ENCODE measurements at places on chromosomes 4 and X.

DNA sequence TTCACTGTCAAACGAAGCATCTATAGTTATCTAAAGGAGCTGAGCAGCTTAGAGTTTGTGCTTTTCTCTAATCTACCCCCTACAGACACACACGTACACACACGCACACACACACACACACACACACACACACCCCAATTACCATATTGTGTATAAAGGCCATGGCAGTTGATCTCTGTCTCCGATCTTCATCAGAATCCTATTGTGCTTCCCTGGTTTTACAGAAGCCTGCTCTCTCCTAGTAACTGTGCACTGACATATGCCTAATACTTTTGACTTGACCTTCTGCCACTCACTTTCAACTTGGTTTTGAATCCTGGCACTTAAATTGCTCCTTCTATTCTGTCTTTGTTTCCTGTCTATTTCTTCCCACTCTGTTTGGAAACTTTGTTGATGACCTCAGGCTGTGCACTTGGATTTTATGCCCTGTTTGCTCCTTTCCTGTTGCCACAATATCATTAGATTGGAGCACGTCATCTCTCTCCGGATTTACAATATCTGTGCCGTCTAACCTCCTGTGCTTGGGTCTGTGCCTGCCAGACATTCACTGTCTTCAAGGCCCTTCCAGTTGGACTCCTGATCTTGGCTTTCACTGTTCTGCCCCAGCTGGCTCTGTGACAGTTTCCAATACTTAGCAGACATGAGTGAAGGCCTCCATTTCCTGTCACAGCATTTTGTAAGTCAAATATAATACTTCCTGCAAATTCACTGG, 928.1 kb downstream of the FAT4 start:
- no peak for DNase-seq

- no peak for DNase-seq
Measured at GRCh38 chr4:10140866-10141759, 24.5 kb upstream of the WDR1 start.

- peak; percentile 53 for DNase-seq
Measured at GRCh38 chr4:145613566-145614232, 5.5 kb upstream of the MMAA start.

DNA sequence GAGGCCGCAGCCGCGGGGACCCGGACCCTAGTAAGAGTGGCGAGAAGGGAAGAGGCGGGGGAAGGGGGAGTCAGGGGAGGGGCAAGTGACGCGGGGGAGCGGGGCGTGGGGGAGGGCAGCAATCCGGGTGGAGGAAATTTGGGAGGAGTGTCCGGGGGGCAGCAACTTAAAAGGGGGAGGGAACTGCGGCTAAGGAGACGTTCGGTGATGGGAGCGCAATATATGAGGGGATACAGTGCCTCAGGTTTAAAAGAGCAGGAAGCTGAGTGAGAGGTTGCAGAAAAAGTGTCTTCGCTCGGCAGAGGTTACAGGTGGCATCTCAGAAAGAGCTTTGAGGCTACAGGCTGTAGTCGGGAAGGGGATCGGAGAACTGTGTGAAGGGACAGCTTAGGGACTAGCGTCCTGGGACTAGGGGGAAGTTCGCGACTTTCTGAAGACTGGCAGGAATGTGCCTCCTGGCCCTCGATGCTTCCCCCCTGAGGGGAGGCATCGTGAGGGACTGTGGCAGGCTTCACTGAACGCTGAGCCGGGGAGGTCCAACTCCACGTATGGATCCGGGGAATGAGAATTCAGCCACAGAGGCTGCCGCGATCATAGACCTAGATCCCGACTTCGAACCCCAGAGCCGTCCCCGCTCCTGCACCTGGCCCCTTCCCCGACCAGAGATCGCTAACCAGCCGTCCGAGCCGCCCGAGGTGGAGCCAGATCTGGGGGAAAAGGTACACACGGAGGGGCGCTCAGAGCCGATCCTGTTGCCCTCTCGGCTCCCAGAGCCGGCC, 519 bp downstream of the FOXO4 start:
- DNase-seq: peak; percentile 23

DNA sequence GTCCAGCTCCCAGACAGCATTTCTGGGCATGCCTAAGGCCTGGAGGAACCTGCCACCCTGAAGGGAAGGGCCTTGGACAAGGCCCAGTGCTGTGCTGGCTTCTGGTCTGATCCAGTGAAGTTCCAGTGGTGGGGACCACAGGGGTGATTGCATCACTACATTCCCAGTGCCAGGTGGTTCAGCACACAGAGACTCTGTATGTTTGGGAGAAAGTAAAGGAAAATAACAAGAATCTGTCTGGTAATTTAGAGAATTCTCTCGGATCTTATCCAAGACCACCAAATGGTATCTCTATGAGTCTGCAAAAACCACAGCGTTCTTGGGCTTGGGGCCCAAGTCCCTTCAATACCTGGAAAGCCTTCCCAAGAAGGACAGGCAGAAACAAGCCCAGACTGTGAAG, 131.8 kb upstream of the MAD2L1 start:
- no peak for DNase-seq

DNA sequence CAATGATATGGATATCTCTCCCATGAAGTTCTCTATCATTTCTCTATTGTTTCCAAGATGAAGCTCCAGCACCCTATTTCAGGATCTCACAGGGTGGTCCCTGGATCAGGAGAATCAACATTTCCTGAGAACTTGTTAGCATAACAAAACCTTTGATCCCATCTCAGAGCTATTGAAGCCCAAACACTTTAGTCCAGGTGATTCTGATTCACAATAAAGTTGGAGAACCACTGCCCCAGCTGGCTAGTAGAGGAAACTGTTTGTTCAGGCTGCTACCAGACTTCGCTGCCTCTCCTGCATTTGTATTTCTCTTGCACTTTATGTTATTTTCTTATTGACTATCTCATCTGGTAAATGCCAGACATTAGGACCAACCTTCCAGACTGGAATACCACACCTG, 65.4 kb downstream of the CEP44 start:
- no peak for DNase-seq

GRCh38 chr4:167233685-167234315, 494 bp downstream of the SPOCK3 start:
- peak; percentile 10 for DNase-seq

DNA sequence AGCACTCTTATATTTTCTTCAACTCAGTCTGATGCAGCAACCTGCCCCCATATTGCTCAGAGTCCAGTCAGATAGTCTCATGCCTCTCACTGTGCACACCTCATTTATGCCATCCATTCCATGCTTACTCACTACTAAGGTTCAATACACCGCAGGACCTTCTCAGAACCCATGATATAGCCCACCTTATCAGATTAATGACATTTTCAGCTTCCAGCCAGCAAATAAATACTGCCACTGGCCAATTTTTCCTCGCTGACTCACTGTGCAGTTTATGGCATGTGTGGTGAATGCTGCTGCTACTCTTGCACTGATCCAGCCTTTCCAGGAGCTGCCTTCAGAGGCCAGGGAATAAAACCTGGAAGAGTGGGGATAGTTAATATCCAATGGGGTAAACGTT, 380.6 kb upstream of the SPOCK3 start:
- DNase-seq: no peak

GRCh38 chr4:154189346-154189745, 302.3 kb downstream of the DCHS2 start:
- DNase-seq: no peak

DNA sequence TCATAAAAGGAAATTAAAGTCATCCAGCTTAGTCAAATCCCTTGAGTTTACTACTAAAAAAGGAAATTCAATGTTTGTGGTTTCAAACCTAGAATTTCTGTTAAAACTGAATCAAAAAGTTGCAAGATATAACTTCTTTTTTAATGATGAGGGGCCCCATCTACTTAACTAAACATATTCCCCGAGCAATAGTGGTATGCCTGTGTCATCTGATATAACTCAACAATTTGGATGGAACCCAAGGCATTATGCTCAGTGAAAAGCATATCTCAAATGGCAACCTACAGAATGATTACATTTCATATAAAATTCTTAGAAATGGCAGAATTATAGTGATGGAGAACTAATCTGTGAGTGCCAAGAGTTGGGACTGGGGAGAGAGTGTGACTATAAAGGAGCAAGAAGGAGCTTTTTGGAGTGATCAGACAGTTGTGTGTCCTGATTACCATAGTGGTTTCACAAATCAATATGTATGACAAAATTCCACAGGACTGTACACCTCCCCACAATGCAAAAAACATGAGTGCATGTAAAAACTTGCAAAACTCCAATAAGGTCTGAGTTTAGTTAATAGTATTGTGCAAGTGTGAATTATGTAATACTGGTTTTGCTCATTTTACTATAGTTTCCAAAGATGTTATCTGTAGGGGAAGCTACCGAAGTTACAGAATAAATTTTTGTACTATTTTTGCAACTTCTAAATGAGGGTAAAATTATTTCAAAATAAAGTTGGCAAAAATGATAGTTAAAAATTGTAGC, 323.2 kb downstream of the ARHGAP24 start:
- DNase-seq: peak; percentile 41

DNA sequence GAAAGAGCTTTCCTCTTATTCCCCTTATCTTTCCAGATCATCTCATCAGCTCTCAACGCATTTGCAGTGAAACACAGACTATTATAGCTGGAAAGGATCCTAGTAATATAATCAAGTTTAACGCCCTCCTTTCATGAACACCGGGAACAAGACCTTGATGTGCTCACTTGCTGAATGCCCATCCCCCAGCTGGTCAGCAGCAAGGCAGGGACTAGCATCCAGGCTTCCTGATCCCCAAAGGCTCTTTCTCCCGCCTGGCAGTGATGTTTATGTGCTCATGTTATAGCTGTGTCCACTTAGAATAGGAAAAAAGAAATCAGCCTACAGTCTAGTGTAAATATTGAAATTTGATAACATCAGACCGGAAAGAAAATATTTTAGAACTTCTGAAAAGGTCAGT, 24.6 kb downstream of the GPC4 start:
- DNase-seq: no peak

GRCh38 chr4:71709961-71710360, 73.9 kb downstream of the GC start:
- no peak for DNase-seq

GRCh38 chr4:16056681-16057385, 27.0 kb downstream of the PROM1 start:
- DNase-seq: no peak

GRCh38 chr4:75494563-75494962, 19.6 kb downstream of the RCHY1 start:
- DNase-seq: peak; percentile 65

DNA sequence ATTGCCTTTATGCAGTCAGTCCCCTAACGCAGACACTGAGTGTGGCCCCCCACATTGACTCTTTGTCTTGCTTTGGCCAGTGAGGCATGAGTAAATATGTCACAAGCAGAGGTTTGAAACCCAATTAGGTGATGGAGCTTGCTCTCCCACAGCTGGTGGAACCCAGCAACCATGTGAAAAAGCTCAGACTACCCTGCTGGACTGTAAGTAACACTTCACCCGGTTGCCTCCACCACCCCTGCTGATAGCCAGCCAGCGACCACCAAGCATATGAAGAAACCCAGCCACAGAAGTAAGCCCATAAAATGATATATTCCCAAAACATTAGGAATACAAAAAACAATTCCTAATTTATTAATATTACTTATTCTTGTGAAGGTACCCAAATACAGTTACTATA, 21.6 kb upstream of the PDCL2 start:
- DNase-seq: no peak

- DNase-seq: no peak
Measured at GRCh38 chr4:38623260-38623659, 40.7 kb upstream of the KLF3 start.

- DNase-seq: no peak
Measured at GRCh38 chr4:139221687-139222086, 44.7 kb upstream of the ELF2 start.

GRCh38 chr4:176641237-176641636, 151.5 kb downstream of the VEGFC start:
- no peak for DNase-seq

DNA sequence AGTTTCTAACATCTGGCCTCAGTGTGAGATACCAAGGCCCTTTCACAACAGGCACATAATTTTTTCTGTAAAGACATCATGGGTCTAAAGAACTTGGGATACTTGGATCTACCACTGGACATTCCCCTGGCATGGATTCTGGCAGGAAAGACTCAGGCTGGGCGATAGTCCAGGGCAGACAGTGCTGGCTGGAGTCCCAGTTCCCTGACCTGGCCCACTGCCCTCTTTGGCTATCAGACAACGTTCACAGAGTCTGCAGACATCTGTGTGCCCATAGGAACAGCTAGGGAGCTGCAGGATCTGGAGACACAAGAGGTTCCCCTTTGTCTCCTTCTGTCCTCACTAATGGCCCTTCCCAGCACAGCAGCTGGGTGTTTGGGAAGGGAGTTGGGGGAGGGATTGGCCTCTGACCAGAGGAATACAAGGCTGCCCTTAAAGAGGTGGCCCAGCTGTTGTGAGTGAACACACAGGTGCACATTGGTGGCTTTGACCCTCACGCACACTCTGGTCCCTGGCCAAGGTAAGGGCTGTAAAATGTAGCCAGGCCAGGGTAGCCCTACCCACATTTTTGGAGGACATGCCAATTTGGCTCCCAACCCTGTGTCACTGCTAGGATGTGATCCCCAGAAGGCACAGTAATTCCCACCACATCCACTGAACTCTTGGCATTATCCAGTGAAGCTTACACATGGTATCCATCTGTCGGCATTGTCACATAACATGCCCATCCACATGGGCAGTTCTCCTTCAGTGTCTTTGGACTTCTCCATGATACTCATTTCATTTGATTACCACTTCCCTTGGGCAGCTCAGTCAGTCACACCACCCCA, 72.3 kb downstream of the SOX3 start:
- DNase-seq: no peak

DNA sequence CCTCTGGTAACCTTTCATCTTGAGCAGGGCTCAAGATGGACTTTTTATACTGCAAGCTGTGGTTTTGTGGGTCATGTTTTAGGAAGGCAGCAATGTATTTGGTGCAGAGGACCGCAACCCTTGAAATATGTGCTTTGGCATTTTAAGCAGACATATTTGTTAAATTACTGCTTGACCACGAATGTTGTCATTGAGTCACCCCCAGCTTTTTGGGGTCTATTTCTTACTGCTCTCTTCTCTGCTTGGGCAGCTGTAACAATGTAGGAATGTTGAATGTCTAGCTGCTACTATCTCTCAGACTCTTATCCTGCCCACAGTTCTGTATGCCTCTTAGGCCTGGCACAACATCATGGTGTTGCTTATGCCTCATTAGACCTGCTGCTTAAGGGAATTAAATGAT, 6.0 kb downstream of the RBPJ start:
- no peak for DNase-seq

DNA sequence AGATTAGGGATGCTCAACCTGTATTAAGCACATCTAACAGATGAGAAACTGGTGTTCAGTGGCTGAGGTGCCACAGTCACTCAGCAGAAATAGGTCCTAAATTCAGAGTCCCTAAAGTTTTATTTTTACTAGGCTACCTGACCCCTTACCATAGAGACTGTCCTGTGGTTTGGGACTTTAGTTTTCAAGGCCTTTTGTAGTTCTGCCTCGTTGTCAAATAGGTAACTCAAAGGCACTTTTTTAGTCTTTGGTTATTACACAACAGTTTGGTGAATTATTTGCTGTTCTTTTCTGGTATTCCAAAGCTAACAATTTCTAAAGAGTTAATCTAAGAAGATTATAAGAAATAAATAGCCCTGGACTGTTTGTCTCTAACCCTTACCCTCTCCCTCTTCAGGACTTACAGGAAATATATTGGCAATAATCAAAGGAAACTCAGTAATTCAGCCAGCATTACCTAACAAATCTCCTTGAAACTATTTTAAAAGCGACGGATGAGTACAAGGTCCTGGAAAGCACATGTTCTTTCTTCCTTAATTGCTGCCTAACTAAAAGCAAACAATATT, 12.8 kb upstream of the SERTM2 start:
- DNase-seq: no peak

GRCh38 chrX:112512509-112512908, 167.2 kb downstream of the LHFPL1 start:
- no peak for DNase-seq

All from CD14-positive monocyte (primary cell).